T-helper 22 cell (primary cell): ENCODE measurements at places on chromosomes 16 and 17.
A peak's percentile ranks its signal among the peaks of the same experiment; 100 is the strongest.

DNA sequence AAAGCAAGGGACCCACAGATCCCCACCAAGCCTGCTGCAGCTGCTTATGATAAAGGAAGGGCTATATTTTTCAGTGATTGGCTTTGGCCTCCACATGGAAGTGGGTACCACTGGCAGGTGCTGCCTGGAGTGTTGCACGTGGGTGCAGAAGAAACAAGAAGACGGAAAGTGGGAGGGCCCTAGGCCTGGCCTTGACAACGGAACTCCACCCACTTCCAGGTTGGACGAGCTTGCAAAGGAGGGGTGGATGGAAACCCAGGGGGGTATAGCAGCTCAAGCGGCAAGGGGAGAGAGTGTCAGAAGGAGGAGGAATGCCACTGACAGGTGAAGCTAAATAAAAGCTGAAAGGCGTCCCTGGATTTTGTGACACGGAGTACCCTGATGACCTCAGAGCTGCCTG, 20.3 kb downstream of the TRIM25 start:
- no peak for DNase-seq

- DNase-seq, result no peak
Observed at GRCh38 chr17:73746314-73747073, 102.2 kb upstream of the SDK2 start.

DNA sequence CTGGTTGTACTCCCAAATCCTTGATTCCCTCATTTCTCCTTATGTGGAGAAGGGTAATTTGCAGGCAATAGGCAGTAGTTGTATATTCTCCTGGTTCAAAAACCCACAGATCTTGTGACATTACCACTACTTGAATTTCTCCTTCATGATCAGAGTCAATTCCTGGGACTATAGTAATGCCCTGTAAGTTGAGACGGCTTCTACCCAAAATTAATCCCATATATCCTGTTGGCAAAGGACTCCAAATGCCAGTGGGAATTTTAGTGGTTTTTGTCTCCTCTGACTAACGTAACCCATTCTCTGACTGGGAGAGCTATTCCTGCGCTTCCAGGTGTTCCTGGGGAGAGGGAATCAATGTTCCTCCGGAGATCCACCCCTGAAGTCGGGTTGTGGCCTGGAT, 11.6 kb upstream of the ZNF689 start:
- DNase-seq, result no peak

DNA sequence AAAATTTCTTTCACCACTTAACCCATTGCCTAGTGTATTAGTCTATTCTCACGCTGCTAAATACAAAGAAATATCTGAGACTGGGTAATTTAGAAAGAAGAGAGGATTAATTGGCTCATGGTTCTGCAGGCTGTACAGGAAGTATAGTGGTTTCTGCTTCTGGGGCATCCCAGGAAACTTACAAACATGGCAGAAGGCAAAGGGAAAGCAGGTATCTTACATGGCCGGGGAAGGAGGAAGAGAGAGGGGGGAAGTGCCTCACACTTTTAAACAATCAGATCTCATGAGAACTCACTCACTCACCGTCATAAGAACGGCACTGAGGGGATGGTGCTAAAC, 931.4 kb upstream of the SOX9 start:
- no peak for DNase-seq

- peak; percentile 41 for DNase-seq
Observed at GRCh38 chr16:50093607-50094539, 28.1 kb downstream of the HEATR3 start.

- no peak for DNase-seq
Observed at GRCh38 chr17:69335058-69335457, 8.1 kb upstream of the ABCA5 start.

GRCh38 chr16:1010251-1010650, 28.7 kb downstream of the SOX8 start:
- no peak for DNase-seq

- DNase-seq, result no peak
Observed at GRCh38 chr16:89140981-89141883, 30.3 kb upstream of the CDH15 start.

DNA sequence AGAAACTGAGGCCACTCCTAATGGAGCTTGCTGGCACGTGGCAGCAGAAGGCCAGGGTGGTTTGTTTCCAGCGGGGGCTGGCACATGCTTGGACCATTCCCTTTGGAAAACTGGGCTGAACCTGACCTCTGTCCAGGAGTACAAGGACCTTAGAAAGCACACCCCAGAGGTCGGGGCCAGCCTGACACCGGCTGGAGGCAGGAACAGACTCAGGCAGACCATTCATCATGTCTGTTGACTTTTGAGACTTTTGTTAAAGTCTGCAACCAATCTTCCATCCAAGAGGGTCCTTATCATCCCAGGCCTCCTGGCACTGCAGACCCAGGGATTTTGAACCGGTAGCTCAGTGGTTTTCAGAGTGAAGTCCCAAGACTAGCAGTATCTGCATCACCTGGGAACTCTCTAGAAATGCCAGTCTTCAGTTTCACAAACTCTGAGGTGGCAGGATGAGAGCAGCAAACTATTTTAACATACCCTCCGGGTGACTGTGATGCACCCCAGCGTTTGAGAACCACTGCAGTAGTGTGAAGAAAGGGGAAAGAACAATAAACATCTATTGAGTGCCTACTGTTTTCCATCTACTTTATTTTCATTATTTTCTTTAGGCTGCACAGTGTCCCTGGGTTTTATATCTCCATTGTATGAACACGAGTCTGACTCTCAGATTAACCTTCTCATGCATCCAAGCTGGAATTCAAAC, 145.3 kb upstream of the PLCG2 start:
- DNase-seq, result no peak

GRCh38 chr17:58528443-58528842, 14.0 kb upstream of the MTMR4 start:
- no peak for DNase-seq

GRCh38 chr16:79163691-79164387, 436.7 kb downstream of the MAF start:
- DNase-seq, result no peak

DNA sequence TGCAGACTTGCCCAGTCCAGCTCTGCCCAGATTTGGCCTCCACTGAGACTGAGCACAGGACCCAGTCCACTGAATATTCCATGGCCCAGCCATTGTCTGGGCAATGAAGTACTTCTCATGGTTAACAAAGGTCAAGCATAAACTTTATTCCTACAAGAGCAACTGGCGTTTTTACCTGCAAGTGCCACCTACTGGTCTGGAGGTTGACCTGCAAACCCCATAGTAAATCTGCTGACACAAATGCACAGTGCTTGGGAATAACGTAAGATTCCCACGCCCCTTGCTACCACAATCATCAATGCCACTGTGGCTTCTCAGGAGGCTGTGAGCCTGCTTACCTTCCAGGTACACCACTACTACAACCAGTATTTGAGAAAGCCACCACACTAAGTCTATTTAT, 170.2 kb downstream of the CEP112 start:
- DNase-seq, result no peak

- no peak for DNase-seq
Observed at GRCh38 chr17:37847811-37848331, 76.3 kb upstream of the TBC1D3K start.

GRCh38 chr17:74748279-74748528, 224 bp upstream of the NHERF1 start:
- DNase-seq, result no peak

DNA sequence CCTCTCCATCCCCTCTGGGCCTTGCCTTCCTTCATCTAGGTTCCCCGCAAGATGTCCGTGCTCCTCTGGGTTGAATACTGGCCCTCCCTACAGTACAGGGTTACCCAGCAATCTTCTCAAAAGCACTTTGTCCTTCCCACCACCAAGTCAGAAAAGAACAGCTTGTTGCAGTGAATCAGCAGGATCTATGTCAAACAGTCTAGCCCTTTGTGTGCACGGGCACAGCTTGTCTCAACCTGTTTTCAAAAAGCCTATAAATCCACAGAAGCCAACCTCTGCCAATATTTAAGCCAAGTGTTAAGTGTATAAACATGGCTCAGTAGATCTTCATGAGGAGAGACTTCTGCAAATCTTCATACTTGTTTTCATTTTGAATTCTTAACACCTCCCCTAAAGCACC, 25.2 kb downstream of the C17orf67 start:
- DNase-seq, result no peak

- DNase-seq, result no peak
Observed at GRCh38 chr17:59154721-59155438, at the start of gene SKA2. TSS of gene SKA2 (minus strand) at chr17:59155186. CDS start at chr17:59155163, 23 bp downstream.

DNA sequence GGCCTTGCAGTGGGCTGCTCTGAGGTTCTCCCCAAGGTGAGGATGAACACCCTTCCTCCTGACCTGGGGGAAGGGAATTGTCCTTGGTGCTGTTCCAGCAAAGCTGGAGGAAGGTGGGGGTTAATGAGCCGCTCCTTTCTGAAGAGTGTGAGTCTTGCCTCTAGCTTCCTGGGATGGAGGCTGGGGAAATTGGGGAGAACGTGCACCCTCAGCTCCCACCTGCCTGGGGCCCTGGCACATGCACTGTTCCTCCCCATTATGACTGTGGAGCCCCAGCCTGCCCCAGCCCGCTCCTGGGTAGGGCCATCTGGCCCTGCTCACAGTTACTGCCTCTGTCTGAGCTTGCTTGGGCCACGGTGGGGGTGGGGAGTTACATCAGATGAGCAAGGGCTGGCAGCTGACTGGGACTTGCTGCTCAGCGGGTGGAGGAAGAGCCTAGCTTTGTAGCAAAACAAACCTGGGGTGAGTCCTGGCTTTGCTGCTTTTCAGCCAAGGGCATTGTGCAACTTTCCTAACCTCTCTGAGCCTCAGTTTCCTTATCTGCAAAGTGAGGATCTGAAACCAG, 11.1 kb downstream of the TNS4 start:
- DNase-seq, result no peak

DNA sequence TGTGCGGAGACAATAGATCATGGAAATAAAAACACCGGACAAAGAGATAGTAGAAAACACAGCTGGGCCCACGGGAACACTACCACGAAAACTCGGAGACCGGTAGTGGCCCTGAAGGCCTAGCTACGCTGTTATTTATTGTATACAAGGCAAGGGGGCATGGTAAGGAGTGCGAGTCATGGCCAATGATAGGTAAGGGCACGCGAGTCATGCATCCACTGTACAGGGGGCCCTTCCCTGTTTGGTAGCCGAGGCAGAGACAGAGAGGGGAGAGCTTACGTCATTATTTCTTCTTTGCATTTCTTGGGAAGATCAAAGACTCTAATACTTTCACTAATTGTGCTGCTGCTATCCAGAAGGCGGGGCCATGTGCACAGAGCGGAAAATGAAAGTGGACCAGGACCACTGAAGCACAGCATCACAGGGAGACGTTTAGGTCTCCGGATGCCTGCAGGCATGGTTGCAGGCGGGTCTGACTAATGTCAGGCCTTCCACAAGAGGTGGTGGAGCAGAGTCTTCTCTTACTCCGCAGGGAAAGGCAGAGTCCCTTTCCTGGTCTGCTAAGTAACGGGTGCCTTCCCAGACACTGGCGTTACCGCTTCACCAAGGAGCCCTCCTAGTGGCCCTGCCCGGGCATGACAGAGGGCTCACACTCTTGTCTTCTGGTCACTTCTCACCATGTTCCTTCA, 74.4 kb upstream of the ARL4D start:
- no peak for DNase-seq

- DNase-seq, result no peak
Observed at GRCh38 chr17:48219617-48220016, 112.1 kb downstream of the SNX11 start.

DNA sequence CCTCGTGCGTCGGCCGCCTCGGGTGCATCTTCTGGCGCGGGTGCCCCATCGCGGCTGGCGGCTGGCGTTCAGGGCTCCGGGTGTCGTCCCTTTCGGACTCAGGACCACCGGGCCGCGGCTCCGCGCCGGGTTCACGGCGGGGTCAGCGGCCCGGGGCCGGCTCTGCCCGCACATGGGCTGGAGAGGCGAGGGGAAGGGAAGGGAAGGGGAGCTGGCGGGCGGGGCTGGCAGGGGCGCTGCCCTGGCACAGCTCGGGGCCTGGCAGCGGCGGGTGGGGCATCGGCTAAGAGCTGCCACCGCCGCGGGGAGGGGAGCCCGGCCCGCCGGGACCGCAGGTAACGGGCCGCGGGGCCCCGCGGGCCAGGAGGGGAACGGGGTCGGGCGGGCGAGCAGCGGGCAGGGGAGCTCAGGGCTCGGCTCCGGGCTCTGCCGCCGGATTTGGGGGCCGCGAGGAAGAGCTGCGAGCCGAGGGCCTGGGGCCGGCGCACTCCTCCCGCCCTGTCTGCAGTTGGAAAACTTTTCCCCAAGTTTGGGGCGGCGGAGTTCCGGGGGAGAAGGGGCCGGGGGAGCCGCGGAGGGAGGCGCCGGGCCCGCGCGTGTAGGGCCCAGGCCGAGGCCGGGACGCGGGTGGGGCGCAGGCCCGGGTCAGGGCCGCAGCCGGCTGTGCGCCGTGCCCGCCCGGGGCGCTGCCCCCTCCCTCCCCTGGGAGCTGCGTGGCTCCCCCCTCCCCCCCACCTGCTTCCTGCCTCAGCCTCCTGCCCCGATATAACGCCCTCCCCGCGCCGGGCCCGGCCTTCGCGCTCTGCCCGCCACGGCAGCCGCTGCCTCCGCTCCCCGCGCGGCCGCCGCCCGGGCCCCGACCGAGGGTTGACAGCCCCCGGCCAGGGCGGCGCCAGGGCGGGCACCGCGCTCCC, 646 bp downstream of the HIC1 start:
- DNase-seq, result no peak

- no peak for DNase-seq
Observed at GRCh38 chr17:74903671-74904070, 10.2 kb upstream of the FADS6 start.

DNA sequence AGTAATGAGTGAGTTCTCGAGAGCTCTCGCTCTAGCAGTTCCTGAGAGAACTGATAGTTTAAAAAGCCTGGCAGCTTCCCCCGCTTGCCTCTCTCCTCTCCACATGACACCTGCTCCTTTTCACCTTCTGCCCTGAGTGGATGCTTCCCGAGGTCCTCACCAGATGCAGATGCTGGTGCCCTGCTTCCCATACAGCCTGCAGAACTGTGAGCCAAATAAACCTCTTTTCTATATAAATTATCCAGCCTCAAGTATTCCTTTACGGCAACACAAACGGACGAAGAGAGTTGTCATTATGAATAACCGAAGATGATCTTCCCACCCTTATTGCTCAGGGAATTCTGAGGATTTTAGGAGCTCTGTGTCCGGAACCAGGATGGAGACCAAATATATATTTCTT, 41.9 kb upstream of the ZCCHC14 start:
- DNase-seq, result no peak

DNA sequence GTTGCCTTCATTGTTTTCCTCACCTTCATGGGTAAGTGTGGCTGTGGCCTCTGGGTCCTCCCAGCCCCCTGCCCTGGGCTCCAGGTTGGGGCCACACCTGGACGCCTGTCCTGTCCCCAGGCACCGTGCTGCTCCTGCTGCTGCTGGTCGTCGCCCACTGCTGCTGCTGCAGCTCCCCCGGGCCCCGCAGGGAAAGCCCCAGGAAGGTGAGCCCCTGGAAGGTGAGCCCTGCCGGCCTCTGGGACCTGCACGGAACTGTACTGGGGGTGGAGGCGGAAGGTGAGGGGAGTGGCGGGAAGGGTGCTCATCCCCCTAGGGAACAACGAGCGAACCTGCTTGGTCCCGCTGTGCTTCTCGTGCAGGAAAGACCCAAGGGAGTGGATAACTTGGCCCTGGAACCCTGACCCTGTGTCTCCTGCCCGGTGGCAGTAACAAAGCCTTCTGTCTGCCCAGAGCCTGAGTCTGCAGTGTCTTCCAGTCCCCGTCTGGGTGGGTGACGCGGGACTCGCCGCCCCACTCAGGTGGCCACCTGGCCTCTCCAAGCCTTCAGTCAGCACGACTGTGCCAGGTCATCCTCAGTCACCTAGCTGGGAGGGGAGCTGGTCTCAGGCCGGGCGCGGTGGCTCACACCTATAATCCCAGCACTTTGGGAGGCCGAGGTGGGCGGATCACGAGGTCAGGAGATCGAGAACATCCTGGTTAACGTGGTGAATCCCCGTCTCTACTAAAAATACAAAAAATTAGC, 831 bp downstream of the SMIM22 start:
- no peak for DNase-seq
